ENCODE measurements at places on chromosomes 11 and 22.

- no peak for DNase-seq
These were observed 105.5 kb downstream of the CSNK2A3 start for GRCh38 chr11:11247576-11247975.

GRCh38 chr11:18741783-18742182 lies 15.8 kb upstream of the IGSF22 start:
- no peak for DNase-seq

DNA sequence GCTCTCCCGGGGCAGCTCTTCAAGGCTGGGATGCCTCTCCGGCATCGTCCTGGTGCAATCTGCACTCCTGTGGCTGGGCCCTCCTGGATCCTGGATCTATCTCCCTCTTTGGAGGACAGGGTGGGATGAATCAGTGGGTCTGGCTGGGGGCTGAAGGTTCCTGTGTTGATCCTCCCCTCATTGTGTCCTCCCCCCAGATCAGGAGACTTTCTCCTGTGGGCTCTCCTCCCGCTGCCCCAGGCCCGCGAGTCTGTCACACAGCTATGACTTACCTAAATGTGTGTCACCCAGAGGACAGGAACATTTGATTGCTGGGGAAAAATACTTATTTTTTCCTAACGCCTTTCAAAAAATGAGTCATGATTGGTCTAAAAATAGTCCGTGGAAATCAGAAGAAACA lies 106.8 kb upstream of the NECTIN1 start:
- no peak for DNase-seq

GRCh38 chr11:133947321-133947756 lies 9.4 kb downstream of the IGSF9B start:
- DNase-seq: peak; percentile 75

DNA sequence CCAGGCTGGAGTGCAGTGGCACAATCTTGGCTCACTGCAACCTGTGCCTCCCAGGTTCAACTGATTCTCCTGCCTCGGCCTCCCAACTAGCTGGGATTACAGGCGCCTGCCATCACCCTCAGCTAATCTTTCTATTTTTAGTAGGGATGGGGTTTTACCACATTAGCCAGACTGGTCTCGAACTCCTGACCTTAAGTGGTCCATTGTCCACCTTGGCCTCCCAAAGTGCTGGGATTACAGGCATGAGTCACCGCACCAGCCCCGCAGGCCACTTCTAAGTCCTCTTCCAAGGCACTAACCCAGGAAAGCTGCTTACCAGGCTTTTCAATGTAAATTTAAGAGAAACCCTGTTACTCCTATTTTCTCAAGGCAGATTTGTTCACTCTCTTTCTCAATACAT lies 50.4 kb downstream of the DENND5A start:
- no peak for DNase-seq

- DNase-seq: no peak
These were observed 254.4 kb downstream of the OPCML start for GRCh38 chr11:133277886-133278285.

- DNase-seq: no peak
These were observed 354.9 kb downstream of the JRKL start for GRCh38 chr11:96744697-96745096.
